ENCODE measurements at places on chromosomes 5 and 9. TPM values are rescaled to one million over a fixed set of nuclear protein-coding genes. Genes with fewer than 3 reads are reported as not detected.

SUB1 gene
- polyA plus RNA-seq, result 571 TPM

GABRA1 gene
- not detected for polyA plus RNA-seq

OR1Q1 gene
- not detected for polyA plus RNA-seq

C5orf52 gene
- not detected for polyA plus RNA-seq

RGP1 gene
- polyA plus RNA-seq, result 8.8 TPM

RASEF gene
- not detected for polyA plus RNA-seq
